Left renal cortex interstitium (tissue), 4 donors: ENCODE measurements at places on chromosomes 3 and 15. TPM values are rescaled to one million over a fixed set of nuclear protein-coding genes. Genes with fewer than 3 reads are reported as not detected.

- DNase-seq = no peak
Measured at GRCh38 chr3:127732879-127733350, 60.2 kb downstream of the ABTB1 start.

DNA sequence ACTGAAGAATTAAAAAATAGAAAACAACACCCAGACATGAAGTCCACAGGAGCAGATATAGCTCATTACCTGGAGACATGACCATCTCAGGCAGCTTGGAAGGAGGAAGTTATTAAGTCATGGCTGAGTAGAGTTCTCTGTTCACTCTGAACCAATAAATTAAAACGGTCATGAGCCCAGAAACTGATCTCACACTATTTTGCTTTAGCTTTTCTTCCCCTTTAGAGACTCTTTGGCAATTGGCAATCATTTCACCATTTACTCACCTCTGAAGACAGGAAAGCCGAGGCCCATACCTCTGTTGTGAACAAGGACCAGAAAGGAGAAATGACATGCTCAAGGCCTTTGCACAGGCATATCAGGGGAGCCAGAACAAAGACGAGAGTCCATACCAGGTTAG lies 26.6 kb downstream of the CLDN18 start:
- no peak for DNase-seq

DNA sequence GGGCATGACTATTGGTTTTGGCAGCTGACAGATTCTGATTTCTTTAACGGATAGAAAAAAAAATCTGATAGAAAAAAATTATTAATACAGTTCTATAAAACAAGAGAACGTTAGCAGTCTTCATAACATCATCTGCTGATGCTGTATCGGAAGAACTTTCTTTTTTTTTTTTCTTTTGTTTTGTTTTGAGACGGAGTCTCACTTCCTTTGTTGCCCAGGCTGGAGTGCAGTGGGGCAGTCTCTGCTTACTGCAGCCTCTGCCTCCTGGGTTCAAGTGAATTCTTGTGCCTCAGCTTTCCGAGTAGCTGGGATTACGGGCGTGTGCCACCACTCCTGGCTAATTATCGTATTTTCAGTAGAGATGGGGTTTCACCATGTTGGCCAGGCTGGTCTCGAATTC lies 271.2 kb upstream of the DPPA4 start:
- no peak for DNase-seq

DNA sequence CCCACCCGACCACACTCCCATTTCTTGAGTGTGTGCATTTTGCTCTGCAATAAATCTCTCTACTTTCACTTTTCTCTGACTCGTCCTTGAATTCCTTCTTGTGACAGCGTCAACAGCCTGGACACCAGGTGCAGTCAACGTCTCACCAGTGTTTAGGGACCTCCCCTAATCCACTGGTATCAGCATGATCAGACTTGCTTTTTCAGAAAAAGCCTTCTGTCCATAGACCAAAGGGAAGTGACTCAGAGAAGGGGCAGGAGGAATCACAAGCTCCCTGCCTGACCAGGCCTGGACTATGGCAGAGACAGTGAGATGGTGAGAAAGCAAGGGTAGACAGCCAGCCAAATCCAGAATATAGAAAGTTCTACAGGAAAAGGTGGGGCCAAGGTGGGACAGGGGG lies 15.5 kb downstream of the CCR5 start:
- no peak for DNase-seq

- DNase-seq = no peak
Measured at GRCh38 chr15:74378848-74379247, 11.4 kb upstream of the CYP11A1 start.

DNA sequence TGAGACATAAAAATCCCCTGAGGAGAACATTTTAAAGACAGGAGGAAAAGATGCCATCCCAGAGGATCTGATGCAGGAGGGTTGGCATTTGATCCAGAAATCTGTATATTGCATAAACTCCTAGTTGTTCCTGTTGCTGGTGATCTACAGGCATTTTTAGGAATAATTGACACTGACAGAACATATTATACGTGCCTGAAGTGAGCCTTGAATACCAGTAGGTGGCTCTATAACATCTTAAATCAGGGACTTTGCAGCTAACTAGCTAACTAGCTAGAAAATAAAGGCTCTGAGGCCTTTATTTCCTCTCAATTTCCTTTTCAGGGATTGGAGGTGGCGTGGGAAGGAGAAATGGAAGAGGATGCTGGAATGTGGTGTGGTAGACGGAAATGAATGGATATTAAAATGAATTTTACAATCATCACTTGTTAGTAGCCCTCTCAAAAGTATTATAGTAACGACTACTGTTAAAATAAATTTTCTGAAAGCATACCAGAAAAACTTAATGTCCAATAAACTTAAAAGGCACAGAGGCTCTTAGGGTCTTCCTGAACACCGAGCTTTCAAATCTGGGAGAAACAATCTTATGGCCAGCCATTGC lies 73.8 kb upstream of the ZBED2 start:
- no peak for DNase-seq

DNA sequence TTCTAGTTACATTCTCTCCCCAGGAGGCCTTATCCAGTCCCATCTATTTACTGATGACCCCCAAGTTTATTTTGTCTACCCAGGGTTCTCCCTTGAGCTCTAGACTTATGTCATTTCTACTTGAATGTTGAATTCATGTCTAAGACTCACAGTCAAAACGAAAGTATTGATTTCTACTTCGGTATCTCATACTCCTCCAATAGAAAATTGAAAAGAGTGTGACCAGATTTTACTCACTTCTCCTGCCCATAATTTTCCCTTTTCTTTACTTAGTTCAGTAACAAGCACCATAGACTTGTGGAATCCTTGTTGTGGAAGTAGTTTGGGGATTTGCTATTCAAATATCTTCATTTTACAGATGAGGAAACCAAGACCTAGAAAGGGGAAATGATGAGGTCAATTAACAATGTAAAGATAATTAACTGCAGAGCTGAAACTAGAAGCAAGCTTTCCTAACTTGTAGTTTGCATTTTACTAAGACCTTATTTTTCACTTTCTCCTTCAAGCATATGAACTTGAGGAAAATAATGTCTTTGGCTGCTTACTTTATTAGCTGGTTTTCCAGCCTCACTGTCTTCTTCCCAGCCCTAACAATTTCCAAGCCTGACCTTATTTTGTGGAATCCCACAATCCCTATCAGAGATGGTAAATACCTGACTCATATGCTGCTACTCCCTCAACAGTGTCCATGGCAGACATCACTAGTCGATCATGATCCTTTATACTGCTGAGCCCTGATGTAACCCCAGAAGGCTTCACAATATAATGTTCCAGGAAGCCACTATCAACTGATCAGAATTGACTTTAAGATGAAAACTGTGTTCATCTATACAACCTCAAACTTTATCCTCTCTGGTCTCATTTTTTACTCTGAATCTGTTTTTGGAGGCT lies 123.9 kb upstream of the AGBL1 start:
- DNase-seq = no peak

CCDC13 gene
- polyA plus RNA-seq = 3.2 TPM

BCHE gene
- 9.3 TPM for polyA plus RNA-seq

DOCK3 gene
- polyA plus RNA-seq = 0.78 TPM
